ENCODE measurements at places on chromosomes 1 and 21.

GRCh38 chr1:231706934-231707333 lies 80.3 kb downstream of the DISC1 start:
- no peak for DNase-seq

GRCh38 chr1:116693759-116694480 lies 26.4 kb upstream of the IGSF3 start:
- no peak for DNase-seq

DNA sequence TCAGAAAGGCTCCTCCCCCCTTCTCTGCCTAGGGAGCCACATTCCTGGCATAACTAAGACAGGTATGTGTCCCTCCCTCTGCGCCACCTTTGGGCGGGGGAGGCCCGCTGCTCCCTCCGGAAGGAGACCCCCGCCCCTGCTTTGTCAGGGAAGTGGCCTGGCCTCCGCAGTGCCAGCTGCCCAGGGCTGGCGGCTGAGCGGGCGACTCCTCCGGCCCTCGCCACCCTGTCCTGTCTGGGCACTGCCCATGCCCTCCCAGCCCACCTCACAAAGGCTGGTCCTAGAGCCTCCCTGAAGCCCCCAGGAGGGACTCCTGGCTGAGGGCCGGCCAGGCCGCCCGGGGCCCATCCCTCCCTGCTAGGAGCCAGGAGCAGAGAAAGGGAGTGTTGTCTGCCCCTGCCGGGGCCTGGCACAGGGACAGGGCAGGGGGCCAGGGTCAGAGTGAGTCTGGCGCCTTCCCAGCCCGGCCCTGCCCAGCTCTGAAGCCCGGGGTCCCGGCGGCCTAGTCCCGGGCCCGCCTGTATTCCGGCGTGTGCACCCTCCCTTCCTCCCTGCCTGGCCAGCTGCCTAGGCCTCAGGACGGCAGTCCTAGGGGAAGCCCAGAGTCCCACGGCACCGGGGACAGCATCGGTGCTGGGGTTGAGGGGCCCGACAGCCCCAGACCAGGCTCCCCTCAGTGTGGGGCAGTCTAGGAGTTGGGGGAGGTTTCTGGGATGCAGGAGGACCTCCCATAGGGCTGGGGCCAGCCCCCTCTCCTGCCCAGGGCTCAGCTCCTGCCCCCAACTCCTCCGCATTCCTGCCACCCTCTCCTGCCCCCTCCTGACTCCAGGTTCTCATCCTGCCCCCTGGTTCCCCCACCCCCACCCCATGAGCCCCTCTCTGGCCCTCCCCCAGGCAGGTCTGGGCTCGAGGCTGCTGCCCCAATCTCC lies 5.1 kb downstream of the AGRN start:
- no peak for DNase-seq

DNA sequence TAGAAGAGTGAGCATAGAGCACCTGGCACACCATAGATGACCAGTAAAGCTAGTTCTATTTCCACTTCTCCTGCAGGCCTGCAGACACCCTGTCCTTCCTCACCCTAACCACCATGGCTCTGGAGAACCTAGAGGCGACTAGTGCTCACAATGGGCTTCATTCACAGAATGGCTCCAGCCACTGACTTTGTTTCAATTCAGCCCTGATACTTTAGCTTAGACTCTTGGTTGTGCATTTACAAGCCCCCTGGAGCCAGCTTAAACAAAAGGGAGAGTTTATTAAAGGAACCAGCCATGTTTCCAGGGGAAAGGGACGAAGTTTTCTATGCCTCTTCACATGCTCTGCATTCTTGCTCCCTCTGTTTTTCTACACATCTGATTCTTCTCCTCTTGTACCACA lies 123.7 kb downstream of the NAV1 start:
- DNase-seq, result no peak

DNA sequence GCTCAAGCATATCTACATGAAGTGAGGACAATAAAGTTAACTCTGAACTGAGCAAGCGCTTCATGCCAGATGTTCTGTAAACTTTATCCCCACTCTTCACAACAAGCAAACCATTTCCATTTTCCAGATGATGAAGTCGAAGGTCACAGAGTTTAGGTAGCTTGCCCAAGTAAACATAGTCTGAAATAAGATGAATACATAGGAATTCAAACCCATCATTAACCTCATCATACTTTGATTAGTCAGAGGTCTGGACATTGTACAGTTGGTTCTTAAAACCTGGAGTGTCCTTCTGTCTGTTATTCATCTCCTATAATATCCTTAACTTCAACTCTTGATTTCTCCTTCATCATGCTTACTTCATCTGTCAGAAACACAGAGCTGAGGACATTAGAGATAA lies 180.3 kb upstream of the C8B start:
- DNase-seq, result no peak

GRCh38 chr21:46564391-46564790 lies 40.5 kb downstream of the S100B start:
- DNase-seq, result no peak

- DNase-seq, result no peak
Observed at GRCh38 chr1:116586741-116587143, 15.9 kb upstream of the CD58 start.

DNA sequence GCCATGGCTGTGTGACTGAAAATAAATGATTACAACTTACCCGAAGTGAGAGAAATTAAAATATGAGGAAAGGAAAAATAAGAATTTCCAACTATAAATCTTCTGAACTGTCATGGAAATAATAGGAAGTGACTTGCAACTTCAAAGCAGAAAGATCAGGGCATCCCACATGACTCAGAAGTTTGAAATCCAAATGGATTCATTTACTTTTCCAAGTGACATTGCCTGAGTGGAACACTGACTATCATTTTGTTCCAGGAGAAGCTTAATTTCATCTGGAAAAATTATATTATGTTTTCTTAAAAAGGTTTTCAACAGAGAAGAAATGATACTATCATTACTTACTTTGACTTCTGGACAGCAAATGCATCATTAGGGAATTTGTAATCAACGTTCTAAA lies 110.8 kb downstream of the GREM2 start:
- DNase-seq, result no peak

DNA sequence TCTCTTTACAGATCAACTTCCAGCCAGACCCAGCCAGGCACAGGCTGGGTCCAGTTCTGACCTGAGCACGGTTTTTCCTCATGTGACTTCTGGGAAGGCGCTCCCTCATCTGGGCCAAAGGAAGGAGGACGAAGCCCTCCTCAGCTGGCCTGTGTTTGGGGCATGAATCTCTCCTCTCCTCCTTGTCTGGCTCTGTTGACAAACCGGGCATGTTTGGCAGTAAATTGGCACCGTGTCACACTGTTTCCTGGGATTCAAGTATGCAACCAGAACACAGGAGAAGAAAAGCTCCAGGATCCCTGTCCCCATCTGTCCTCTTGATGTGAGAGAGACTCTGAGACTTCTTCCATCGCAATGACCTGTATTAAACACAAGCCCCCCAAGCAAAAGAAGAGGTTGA lies 18.3 kb downstream of the NECAP2 start:
- no peak for DNase-seq

DNA sequence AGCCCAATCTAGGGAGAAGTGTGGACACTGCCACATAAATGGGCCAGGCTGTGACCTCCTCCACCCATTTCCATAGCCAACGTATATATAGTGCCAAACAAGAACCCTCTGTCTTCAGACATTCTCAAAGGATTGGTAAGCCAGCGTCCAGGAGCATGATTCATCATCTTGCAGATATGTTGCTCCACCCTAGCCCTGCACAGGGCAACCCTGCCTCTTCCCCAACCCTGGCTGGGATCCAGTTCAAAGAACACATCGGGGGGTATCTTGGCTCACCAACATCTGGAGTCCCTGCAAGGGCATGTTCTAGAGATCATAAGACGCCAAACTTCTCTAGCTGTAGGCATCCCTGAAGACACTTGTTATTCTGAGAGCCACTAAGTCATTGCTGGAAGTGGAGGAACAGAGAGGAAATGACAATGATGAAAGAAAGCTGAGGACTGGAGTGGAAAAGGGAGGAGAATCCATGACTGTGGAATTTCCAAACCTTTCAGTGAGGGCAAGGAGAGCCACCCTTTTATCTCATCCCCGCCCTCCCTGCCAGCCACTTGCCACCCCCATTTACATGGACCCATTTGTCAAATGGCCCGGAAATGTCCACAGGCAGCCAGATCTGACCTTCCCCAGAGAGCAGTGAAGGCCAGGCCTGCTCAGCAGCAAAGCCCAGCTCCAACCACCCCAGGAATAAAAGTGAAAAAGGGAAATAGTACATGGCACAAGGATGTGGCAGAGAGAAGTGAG lies 144.1 kb upstream of the CTTNBP2NL start:
- DNase-seq, result no peak

DNA sequence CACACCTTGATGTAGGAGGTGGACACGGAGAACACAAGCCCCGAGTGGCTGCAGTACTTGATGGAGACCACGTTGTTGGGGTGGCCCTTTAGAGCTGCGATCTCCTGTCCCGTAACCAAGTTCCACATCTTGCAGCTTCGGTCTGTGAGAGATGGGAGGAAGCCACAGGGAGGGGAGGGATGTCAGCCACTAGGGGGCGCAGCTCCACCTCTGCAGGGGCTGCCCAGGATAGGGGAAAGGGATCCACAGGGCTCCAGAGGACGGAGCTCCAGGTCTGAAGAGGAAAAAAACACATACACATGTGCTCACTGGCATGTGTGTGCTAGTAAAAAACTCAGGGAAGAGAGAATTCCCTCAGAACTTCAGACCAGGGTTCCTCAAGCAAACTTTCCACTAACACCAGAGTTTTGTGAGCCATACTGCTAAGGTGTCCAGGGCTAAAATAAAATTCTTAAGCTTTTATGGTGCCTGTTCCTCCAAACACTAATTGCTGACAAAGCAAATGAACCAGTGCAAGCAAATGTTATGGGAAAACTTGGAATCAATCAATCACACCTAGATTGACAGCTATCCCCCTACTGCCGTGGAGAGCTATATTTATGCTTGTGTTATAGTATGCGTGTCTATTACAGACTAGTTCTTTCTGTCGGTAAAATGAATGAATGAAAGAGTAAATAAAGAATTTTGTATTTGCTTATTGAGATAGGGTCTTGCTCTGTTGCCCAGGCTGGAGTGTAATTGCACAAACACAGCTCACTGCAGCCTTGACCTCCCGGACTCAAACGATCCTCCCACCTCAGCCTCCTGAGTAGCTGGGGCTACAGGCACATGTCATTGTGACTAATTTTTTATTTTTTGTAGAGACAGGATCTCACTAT lies 43.7 kb downstream of the KIF21B start:
- peak; percentile 50 for DNase-seq

GRCh38 chr1:33718186-33718585 lies 145.7 kb upstream of the HMGB4 start:
- no peak for DNase-seq

DNA sequence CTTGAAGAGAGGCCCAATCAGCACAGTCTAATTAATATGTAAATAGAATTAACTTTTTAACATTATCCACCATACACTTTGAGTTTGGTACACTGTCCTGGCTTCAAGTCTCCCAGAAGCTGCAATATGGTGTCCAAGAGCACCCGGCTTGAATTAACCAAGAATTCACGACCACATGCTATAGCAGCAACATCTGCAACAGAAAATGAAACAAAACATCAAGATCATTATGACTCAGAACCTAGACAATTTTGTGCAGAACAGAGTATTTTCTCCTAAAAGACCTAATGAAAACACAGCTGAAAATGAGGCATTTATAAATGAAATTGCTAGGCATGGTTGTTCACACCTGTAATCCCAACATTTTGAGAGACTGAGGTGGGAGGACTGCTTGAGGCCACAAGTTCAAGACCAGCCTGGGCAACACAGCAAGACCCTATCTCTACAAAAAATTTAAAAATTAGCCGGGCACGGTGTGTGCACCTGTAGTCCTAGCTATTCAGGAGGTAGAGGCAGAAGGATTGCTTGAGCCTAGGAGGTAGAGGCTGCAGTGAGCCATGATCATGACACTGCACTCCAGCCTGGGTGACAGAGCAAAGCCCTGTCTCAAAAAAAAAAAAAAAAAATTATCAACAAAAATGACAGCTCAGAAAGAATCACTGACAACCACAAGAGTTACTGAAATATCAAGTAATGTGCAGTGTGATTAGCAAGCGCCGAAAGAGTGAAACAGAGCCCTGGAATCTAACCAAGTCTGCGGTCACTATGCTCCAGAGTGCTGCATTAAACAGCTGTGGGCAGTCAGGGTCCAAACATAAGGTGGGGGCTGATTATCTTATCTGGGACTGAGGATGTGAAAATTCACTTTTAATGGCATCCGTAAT lies 45.3 kb downstream of the HSF2BP start:
- DNase-seq, result no peak

- DNase-seq, result no peak
Observed at GRCh38 chr1:203284411-203285123, 20.8 kb upstream of the BTG2 start.

GRCh38 chr1:6028042-6028850 lies 17.4 kb upstream of the KCNAB2 start:
- DNase-seq, result peak; percentile 39

GRCh38 chr1:51733793-51734522 lies 117.1 kb downstream of the OSBPL9 start:
- no peak for DNase-seq

- DNase-seq, result no peak
Observed at GRCh38 chr1:112579801-112580510, 39.0 kb downstream of the ST7L start.

GRCh38 chr1:191913260-191913977 lies 244.8 kb upstream of the RGS18 start:
- no peak for DNase-seq

Measured in T follicular helper cell (primary cell).